NCI-H1417 (cell line): ENCODE measurements at places on chromosomes 3 and 15.

- no peak for DNase-seq
Observed at GRCh38 chr3:59775106-59775505, 725.3 kb upstream of the CFAP20DC start.

- no peak for DNase-seq
Observed at GRCh38 chr15:85760049-85760448, 34.7 kb downstream of the KLHL25 start.

GRCh38 chr3:140053794-140054193, 118.8 kb downstream of the CLSTN2 start:
- DNase-seq, result no peak

DNA sequence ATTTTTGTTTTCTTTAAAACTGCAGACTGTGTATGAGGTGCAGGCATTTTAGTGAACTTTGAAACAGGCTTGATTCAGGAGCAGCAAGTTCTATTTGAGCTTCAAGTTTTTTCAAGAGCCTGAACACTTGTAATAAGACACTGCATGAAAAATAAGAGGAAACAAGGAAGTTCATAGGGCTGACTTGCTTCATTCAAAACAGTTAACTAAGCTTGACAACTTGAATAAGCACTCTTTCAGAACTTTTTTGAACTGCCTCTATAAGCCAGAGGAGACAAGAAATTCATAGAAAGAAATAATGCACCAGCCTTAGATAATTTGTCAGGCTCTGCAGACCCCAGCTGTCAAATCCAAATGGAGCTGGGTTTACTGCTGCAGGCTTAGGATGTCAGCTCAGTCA, 130.2 kb downstream of the SSR3 start:
- DNase-seq, result no peak

DNA sequence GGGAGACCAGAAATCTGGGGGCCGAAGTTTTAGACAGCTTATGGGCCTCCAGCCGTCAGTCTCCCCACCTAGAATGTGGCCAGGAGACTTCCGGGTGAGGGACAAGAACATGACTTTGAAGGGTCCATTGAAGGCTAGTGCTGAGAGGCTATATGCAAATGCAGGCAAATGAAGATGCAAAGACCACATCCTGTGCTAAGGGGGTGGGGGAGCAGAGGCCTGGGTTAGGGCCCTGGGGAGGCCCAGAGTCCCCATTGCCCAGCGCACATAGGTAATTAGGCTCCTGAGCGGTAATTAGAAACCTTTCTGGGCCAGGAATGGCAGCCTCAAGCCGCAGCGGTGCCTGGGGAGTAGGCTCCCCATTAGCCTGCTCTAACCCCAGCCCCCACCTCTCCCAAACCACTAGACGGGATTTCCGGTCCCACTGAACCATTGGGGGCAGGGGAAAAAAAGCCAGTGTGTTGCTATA, 6.8 kb downstream of the CSK start:
- no peak for DNase-seq

DNA sequence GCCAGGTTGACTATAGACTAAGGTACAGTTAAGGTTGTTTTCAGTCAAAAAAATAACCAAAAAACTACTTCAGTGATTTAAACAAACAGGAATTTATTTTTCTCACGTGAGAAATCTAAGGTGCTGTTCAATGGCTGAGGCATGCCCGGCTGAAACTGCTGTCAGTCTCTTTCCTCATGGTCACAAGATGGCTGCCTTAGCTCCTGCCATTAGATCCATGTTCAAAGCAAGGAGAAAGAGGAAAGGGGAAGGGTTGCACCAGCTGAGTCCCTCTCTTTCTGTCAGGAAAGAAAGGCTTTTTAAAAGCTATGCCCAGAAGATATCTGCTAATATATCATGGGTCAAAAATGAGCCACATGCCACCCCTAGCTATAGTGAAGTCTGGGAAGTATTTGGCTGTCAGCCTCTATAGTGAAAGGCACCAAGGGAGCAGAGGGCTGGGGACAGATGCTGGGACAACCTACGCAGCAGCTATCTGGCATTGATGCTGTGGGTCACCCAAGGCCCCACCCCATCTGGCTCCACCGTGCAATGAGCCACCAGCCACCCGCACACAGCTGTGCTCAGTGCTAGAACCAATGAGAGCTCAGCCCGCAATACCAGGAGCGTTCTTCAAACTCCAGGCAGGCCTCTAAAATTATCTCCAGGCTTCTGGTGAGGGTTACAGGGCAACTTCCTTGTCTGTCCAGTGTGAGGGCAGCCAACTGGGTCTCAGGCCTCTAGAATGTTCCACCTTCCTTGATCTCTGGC, 64.7 kb upstream of the GATA2 start:
- no peak for DNase-seq

GRCh38 chr3:113312416-113312815, 101.1 kb downstream of the BOC start:
- DNase-seq, result no peak
